Activated CD8-positive, alpha-beta memory T cell treated with anti-CD3 and anti-CD28 coated beads for 1 hour (primary cell): ENCODE measurements at places on chromosomes 7 and 10.

DNA sequence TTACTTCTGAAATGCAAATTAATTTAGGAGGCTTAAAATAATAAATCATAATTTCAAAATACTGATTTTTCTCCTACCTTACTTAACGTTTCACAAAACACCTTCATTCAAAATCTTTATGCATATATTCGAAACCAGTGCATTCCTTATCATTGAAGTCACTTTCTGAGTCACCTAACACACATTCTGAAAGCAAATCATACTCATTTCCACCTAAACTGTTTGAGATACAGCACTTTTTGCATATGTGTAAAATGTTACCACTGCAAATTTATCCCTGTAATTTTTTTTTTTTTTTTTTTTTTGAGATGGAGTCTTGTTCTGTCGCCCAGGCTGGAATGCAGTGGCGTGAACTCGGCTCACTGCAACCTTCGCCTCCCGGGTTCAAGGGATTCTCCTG lies 15.7 kb downstream of the PPP3CB start:
- DNase-seq, result no peak

DNA sequence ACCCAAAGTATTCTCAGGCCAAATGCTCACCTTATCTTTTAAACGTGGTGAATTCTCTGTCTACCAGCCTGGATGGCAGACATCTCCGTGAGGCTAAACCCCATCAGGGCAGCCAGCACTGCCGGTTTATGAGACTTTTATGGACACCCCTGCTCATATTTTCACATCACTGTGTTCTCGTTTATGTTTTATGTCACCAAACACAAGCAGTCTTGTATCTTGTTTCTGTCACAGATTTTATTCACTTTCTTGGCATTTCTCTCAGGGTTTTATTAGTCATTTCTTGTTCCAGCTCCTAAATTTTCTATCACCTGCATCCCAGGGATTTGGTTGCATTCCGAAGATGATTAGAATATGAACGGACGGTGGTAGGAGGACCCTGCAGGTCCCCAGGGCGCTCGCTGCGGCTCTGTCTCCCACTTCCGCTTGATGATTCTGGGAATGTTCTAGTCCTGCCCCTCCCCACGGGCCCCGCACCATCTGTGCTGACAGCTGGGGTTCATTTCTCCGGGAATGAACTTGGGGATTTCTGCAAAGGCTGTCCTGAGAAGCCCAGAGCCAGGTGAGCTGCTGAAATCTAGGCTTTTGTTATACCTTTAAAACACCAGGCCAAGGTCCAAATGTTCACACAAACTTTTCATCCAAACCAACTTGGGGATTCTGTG lies 217.6 kb downstream of the GFRA1 start:
- no peak for DNase-seq

DNA sequence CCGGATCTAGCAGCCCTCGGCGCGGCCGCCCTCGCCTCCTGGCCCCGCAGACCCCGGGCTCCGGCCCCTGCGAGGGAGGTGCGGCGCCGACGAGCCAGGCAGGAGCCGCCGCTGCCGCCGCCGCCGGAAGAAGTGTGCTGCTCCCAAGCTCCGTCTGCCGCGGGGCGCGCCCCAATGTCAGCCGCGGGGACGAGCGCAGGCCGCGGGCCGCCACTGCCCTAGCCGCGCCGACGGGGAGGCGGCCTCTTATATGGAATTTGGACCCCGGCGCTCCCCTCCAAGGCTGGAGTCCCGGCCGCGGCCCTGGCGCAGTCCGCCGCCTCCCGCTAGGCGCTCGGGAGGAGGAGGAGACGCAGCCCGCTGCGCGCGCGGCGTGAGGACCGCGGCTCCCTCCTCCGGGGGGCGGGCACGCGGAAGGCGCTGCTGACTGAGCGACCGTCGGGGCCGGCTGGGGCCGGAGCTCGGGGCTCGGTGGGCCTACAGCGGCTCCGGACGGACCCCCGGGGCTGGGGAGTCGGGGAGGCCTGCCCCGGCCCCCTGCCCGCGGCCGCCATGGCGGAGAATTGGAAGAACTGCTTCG lies at the start of gene TRIM8:
Gene TRIM8, plus strand, starts transcription at position 414 of the 580 bp plus-strand sequence. Its CDS starts 139 bp downstream, at position 553.
- no peak for DNase-seq

- DNase-seq, result no peak
These were observed 427.1 kb downstream of the TNS3 start for GRCh38 chr7:47154791-47155190.

- no peak for DNase-seq
These were observed 275.7 kb downstream of the CELF2 start for GRCh38 chr10:11293332-11293731.

GRCh38 chr10:18229826-18230225 lies 89.6 kb downstream of the CACNB2 start:
- no peak for DNase-seq

- no peak for DNase-seq
These were observed 103.5 kb upstream of the PDLIM1 start for GRCh38 chr10:95394161-95394880.
